ENCODE measurements at places on chromosomes 4 and X.

- H3K27me3 ChIP-seq = peaks cover 52% of the 10 kb centered on the region
- DNase-seq = no peak
- H3K4me1 ChIP-seq = no peaks in the 10 kb centered on the region
- no peak overlapping the region for H3K4me3 ChIP-seq
Measured at GRCh38 chr4:183838987-183839712, 66.0 kb upstream of the STOX2 start.

GRCh38 chrX:153878969-153879653, 6.9 kb downstream of the L1CAM start:
- peaks cover 6% of the 10 kb centered on the region for H3K4me1 ChIP-seq
- no peak overlapping the region for H3K27ac ChIP-seq
- no peaks in the 10 kb centered on the region for H3K36me3 ChIP-seq
- peak overlapping the region; percentile 69 for H3K4me3 ChIP-seq
- DNase-seq = no peak

- H3K27me3 ChIP-seq = peaks cover 7% of the 10 kb centered on the region
- no peak overlapping the region for H3K4me3 ChIP-seq
- H3K27ac ChIP-seq = no peak overlapping the region
- no peaks in the 10 kb centered on the region for H3K4me1 ChIP-seq
- no peak for DNase-seq
- no peaks in the 10 kb centered on the region for H3K36me3 ChIP-seq
Measured at GRCh38 chrX:17475449-17476217, 100.6 kb downstream of the NHS start.

GRCh38 chr4:140076307-140076706, 77.7 kb downstream of the MAML3 start:
- H3K4me1 ChIP-seq = peaks cover 17% of the 10 kb centered on the region
- H3K4me3 ChIP-seq = no peak overlapping the region
- H3K36me3 ChIP-seq = no peaks in the 10 kb centered on the region
- no peak for DNase-seq
- H3K27ac ChIP-seq = no peak overlapping the region

DNA sequence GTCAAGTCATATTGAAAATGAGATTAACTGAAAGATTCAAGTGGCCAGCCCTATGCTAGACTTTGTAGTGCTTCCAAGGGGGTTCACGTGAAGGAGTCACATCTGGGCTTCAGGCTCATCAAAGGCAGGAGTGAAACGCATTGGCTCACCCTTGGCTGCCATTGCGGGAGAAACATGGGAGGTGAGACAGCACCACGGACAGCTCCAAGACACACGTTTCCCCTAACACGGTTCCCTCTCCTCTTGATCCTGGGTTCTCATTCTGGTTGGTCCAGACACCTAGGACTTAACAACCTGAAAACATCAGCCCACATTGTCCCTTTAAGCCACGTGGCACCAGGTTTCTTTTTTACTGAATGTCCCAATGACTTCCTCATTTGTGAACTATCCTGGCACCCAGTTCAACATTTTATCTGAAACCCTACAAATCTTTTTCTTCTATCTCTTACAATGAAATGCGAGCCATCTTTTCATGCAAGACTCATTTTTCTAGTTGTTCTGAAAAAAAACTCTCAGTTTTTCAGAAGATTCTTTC, 279.0 kb upstream of the VCX3A start:
- no peak overlapping the region for H3K4me3 ChIP-seq
- no peaks in the 10 kb centered on the region for H3K36me3 ChIP-seq
- H3K27ac ChIP-seq = no peak overlapping the region
- no peaks in the 10 kb centered on the region for H3K27me3 ChIP-seq
- no peaks in the 10 kb centered on the region for H3K4me1 ChIP-seq

DNA sequence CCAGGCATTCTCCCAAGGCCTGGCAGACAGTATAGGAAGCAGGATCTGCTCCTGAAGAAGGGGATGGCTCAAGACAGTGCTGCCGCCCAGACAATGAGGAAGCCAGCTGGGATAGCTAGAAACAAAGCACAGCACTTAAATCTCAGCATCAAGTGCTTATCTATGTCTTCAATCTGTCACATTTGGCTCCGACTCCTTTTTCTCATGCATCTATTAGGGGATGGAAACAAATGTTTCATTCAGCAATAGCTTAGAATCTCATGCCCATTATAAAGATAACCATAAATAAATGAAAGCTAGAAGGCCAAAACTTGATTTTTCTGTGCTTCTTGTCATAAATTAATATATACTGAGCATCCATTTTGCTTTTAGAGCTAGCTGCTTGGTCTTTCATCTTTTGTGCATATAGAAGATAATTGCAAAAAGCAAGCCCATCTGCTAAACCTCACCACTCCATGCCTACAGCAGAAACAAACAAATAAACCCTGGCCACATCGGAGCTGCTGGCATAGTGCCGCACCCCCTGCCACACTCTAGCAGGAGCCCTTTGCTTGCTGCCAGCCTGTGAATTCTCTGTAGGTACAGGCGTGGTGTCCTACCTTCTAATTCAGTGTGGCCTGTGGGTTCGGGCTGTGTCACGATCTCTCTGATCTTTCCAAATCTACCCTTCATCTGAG, 75.9 kb downstream of the AASDH start:
- H3K4me1 ChIP-seq = peaks cover 4% of the 10 kb centered on the region
- H3K4me3 ChIP-seq = no peak overlapping the region
- DNase-seq = no peak
- H3K36me3 ChIP-seq = no peaks in the 10 kb centered on the region

DNA sequence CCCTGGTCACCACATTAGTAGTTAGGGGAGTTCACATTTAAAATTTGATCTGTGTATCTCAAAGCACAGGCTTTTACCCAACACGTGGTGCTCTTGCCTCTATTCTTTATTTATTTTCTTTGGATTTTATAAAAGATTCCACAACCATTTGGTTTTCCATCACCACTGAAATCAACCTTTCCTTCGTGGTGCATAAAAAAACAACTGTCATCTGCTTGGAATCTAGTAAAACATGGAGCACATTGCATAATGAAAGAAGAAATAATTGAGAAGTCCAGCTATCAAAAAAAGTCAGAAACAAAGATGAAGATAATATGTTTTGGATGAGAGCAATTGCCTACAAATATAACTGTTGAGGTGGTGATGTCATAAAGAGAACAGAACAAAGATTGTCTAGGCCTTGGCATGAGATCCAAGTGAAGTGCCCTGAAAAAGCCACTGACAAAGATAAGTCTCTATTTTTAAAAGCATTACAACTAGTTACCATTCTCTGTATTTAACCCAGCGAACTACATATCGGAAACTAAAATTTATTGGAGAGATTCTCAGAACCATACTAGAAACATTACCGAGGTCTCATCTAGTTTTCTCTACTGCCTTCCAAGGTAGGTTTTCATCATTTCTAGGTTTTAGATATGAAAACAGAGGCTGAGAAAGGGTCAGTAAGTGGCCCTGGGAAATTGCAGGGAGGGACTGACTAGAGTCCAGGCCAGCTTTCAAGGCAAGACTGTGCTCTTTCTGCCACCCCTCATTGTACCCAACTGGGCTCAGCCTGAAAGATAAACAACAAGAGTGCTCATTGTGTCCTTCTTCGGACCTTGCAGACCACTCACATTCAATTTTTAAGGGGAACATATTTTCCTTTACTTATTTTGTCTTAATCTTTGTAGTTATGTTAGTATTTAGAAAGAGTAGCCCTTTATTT, 127.3 kb downstream of the MAD2L1 start:
- no peak overlapping the region for H3K4me3 ChIP-seq
- no peak overlapping the region for H3K27ac ChIP-seq
- H3K36me3 ChIP-seq = no peaks in the 10 kb centered on the region
- no peaks in the 10 kb centered on the region for H3K4me1 ChIP-seq

- peak overlapping the region; percentile 65 for H3K4me3 ChIP-seq
- H3K27ac ChIP-seq = no peak overlapping the region
- H3K36me3 ChIP-seq = no peaks in the 10 kb centered on the region
- DNase-seq = no peak
Measured at GRCh38 chrX:49187526-49187925, 1.4 kb upstream of the PRICKLE3 start.

DNA sequence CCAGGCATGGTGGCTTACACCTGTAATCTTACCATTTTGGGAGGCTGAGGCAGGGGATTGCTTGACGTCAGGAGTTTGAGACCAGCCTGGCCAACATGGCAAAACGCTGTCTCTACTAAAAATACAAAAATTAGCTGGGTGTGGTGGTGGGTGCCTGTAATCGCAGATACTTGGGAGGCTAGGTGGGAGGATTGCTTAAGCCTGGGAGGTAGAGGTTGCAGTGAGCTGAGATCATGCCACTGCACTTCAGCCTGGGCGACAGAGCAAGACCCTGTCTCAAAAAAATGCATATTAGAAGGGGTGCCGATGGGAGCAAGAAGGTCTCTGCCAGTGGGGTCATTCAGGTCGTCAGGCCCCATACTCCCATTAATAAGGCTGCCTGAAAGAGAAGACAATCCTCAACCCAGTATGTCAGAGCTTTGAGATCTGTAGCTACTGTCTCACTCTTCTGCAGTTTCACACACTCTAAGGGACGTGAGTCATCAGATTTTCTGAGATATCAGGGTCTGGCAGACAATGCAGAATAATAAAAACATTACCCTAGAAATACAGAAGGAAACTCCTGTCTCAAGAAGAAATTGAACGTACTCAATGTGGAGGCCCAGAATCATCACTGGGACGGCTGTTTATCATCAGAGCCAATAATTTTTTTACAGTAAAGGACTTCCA, 176.7 kb upstream of the FAT1 start:
- H3K36me3 ChIP-seq = no peaks in the 10 kb centered on the region
- H3K4me3 ChIP-seq = no peak overlapping the region
- H3K4me1 ChIP-seq = no peaks in the 10 kb centered on the region
- no peak for DNase-seq
- no peak overlapping the region for H3K27ac ChIP-seq
- H3K27me3 ChIP-seq = no peaks in the 10 kb centered on the region

DNA sequence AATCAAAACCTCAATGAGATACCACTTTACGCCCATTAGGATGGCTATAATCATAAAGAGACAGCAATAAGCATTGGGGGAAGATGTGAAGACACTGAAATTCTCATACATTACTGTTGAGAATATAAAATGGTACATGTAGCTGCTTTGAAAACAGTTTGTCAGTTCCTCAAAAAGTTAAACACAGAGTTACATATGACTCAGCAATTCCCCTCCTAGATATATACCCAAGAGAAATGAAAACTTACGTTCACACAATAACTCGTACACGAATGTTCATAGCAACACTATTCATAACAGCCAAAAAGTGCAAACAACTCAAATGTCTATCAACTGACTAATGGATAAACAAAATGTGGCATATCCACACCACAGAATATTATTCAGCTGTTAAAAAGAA, 36.6 kb downstream of the PHF8 start:
- no peaks in the 10 kb centered on the region for H3K27me3 ChIP-seq
- peaks cover 3% of the 10 kb centered on the region for H3K36me3 ChIP-seq
- H3K4me1 ChIP-seq = no peaks in the 10 kb centered on the region
- no peak overlapping the region for H3K27ac ChIP-seq

DNA sequence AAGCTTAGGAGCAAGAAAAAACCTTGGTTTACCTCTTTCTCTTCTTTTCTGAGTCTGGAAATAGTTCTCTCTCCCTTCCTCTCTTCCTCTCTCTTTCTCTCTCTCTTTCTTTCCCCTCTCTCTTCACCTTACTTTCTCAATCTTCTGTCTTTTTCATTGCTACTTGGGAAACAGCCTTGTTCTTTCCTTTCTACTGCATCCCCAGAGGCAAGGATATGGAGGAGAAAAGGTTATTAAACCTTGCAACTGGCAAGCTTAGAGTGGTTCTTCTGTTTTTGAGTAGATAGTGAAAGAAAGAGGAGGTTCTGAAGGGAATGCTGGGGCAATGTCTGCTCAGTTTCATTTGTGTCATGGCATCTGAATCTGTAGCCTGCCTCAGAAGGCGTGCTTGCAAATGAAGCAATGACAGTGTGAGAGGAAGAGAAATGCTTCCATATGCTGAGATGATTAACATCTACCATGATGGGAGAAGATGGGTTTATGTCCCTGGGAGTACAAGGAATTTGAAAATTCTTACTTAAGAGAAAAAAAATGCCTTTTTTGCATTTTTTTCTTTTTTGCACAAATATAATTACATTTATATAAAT, 190.6 kb downstream of the CEP135 start:
- H3K36me3 ChIP-seq = no peaks in the 10 kb centered on the region
- H3K27me3 ChIP-seq = peaks cover 5% of the 10 kb centered on the region
- no peak for DNase-seq
- H3K4me1 ChIP-seq = peaks cover 3% of the 10 kb centered on the region

- no peaks in the 10 kb centered on the region for H3K4me1 ChIP-seq
- H3K36me3 ChIP-seq = no peaks in the 10 kb centered on the region
Measured at GRCh38 chr4:52996261-52997131, 134.4 kb downstream of the RASL11B start.

DNA sequence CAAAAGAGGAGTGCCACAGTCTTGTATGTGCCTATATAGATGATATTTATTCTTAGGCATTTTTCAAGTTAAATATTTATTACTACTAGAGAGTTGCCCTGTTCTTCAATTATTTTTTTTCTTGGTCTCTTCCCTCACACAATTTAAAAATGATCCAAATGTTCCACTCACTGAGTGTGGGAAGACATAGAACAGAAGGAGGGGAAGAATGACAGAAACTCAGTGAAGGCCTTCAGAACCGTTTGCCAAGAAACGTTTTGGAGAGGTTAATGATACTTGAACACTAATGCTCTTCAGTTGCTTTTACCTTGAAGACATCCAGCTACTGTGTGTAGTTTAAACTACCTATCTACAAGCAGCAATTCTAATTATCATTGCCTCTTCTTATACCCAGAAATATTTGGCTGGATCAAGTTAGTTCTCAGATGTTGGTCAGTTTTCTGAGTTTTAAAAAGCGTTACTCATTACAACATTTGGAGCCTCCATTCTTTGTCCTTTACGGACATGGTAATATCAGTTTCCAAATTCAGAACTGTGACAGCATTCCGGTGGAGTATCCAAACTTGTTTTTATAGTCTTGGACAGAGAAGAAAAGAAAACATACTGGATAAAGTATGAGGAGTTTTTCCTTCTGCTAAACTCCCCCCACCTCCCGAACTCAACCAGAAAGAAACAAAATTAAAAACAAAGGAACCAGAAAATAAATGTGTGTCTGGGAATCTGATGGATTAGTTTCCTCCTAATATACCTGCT, 389.7 kb downstream of the SPRY1 start:
- H3K27ac ChIP-seq = no peak overlapping the region
- DNase-seq = no peak
- no peaks in the 10 kb centered on the region for H3K36me3 ChIP-seq
- no peak overlapping the region for H3K4me3 ChIP-seq

DNA sequence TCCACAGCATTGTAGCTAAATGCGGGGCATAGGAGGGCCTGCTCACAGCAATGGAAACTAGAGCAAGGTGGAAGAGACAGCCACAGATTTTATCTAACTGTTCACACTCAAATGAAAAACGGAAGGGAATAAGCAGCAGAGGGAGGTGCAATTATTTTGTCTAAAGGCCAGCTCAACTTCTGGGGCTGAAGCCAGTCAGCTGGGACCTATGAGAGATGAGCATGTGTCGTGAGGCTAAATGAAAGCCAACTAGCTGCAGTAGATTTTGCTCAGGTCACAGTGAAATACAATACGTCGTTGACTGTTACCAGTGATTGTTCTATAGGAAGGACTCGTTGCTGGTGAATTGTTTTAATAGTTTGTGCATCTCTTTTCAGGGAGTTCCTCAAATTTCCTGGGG, 26.4 kb upstream of the FGFBP2 start:
- no peaks in the 10 kb centered on the region for H3K36me3 ChIP-seq
- no peak overlapping the region for H3K4me3 ChIP-seq
- no peak overlapping the region for H3K27ac ChIP-seq
- no peaks in the 10 kb centered on the region for H3K4me1 ChIP-seq
